Tongue (tissue), 3 donors: ENCODE measurements at places on chromosomes 11 and 22. TPM values are rescaled to one million over a fixed set of nuclear protein-coding genes. Genes with fewer than 3 reads are reported as not detected.

The OR51B4 gene
- not detected for total RNA-seq

The CATSPERZ gene
- total RNA-seq, result not detected

The PGA4 gene
- total RNA-seq, result 0.82 TPM

The AQP11 gene
- total RNA-seq, result 1.4 TPM

The ABCC8 gene
- total RNA-seq, result 7.8 TPM

The RASD2 gene
- total RNA-seq, result 2.8 TPM

The UBASH3B gene
- 7.9 TPM for total RNA-seq

The OR2AG2 gene
- total RNA-seq, result not detected

The KCNJ1 gene
- not detected for total RNA-seq

The HBE1 gene
- 3.3 TPM for total RNA-seq

The KCNQ1OT1 gene
- 10.3 TPM for total RNA-seq

The OR8D4 gene
- total RNA-seq, result 0.21 TPM

The BLID gene
- 5.8 TPM for total RNA-seq

The THRSP gene
- total RNA-seq, result 2.1 TPM

The DEUP1 gene
- not detected for total RNA-seq

The APOL5 gene
- total RNA-seq, result 0.82 TPM

The SGSM1 gene
- total RNA-seq, result 1.2 TPM

The GTSE1 gene
- total RNA-seq, result 5.5 TPM

The NNMT gene
- total RNA-seq, result 21.6 TPM

The CRACR2B gene
- total RNA-seq, result 22.6 TPM

The ANKK1 gene
- total RNA-seq, result 0.21 TPM

The NEU3 gene
- total RNA-seq, result 24.6 TPM

The POU2AF2 gene
- total RNA-seq, result 0.41 TPM
